Esophagus muscularis mucosa (tissue), 4 donors: ENCODE measurements at places on chromosomes 5 and 9. TPM values are rescaled to one million over a fixed set of nuclear protein-coding genes. Genes with fewer than 3 reads are reported as not detected.

GRCh38 chr5:72845889-72846288 lies 29.4 kb downstream of the TNPO1 start:
- no peak for DNase-seq

The CDC20B gene
- total RNA-seq: not detected

DNA sequence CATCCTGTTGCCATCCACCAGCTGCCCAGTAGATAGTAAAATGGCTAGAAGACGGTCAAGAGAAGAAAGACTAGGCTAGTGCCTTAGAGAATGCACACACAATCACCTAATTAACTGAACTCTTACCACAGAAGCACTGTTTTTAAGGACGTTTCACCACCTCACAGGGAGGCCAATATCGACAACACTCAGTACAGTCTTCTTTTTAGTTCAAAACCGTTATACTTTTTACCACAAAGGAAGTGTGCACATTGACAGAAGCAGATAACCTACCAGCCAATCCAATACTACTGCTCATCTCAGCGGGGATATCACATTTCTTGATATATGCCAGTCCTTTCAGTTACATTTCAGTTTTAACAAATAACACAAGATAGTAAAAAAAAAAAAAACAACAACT lies 122.3 kb downstream of the GNAQ start:
- DNase-seq: no peak

The ORM2 gene
- total RNA-seq: not detected

DNA sequence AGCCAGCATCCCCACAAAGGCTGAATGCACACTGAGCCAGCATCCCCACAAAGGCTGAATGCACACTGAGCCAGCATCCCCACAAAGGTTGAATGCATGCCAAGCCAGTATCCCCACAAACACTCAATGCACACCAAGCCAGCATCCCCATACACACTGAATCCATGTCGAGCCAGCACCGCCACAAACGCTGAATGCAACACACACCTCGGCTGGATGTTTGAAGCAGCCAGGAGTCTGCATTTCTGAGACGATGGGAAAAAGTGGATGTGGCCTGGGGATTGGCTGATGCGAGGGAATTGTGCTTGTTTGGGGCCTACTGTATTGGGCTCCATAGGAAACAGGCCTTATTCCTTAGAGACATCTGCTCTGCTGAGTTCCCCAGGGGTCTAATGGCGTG lies 30.9 kb upstream of the CEP72 start:
- DNase-seq: no peak

GRCh38 chr5:148776261-148776660 lies 50.1 kb upstream of the ADRB2 start:
- DNase-seq: no peak

DNA sequence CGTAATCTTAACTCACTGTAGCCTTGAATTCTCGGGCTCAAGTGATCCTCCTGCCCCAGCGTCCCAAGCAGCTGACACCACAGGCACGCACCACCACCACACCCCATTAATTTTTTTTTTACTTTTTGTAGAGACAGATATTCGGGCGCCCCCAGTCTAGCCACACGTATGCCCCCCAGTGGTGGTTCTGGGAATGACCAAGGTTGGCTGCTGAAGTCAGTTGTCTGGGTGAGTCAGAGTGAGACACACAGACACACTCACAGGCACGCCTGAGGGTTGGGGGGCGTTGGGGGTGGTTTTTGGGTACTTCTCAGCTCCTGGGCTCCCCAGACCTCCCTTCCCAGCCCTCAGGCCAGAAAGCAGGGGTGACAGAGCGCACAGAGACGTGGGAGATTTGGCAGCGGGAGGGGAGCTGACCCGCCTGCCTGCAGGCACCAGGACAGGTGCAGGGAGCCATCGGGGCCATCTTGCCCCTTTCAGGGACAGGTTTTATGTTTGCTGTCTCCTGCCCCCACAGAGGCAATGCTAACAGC lies 4.2 kb upstream of the ENTPD8 start:
- peak; percentile 96 for DNase-seq

DNA sequence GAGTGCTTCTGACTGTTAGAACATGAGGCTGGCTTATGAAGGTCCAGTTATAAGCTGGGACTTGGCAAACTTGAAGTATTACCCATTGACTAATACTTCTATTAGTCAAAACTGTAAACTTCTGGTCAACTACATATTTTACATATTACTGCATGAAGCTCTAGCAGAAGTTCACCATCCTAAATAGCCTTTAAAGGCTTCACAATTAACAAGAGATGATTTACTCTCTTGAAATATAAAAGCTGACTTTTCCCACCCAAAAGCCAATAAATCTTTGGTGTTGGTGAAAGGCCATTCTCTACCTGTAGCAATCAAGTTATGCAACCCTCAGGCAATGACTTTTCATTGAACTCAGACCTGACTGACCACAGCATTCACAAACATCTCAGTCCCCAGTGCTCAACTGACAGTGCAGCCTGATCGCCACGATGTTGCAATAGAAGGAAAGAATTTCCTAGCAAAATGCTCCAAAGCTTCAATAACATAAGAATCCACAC lies 345.6 kb downstream of the EBF1 start:
- DNase-seq: no peak
